G401 (cell line): ENCODE measurements at places on chromosomes 4 and X.

DNA sequence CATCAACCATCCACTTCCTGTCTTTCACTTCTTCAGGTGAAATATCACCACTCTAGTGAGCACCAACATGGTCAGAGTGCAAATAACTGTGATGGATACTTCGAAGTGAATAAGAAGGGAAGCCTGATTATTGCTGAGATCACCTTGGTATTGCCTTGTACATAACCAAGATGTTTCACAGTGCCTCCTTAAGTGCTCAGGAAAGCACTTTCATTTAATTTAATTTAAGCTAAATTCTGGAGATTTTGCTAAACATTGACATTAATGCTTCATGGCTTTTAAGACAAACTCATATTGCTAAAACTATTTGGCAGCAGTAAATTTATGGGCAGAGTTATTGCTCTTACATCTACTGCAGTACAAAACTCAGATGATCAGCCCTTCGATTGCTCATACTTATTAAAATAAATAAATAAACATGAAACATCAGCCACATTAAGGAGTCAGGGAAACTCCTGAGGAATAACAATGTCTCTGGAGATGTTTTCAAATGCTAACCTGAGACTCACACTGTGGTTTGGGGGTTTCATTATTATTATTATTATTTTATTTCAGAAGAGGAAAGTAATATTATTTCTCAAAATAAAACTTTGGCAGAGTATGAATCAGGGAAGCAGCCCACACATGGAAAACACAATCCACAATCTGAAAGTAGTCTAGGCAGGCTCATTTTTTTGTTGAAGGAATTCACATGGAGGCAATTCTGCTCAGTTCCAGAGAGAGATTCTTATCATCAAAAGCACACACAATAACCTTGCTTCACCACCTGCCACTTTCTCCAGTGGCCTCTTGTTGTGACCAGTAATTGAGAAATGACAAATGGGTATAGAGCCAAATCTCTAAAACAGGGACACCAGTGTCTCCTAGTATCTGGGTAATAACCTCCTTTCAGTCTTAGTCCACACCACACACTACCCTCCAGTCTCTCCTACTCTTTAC is 344.2 kb downstream of the MAPK10 start:
- DNase-seq: no peak

- no peak for DNase-seq
These were observed 320.7 kb upstream of the CLNK start for GRCh38 chr4:11005300-11005699.

DNA sequence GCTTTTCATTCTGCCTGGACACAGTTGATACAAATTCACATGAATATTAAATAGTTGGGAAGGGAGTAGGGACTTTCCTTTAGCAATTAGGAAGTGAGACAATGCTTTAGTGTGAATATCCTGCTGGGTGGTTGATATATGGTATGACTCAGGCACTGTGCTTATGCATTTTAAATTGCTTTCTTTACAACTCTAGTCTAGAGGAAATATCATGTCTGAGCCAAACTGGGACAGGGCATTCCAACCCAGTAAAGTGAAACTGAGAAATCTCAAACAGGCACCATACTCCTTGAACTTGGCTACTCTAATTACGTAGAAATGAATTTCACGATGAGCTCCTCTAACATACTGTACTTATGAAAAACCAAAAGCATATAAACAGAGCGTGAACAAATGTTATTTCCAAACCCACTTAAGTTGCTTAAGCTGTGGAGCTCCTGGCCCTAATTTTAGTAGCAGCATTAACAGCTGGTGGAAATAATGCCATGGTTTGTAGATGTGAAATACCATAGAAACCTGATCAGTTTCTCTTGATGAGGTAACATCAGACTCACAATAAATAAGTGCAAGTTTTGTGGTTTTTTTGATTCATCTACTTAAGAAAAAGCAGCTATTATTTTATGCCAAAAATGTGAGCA is 242.9 kb upstream of the GK2 start:
- no peak for DNase-seq

GRCh38 chr4:80072228-80072743 is 743 bp downstream of the ANTXR2 start:
- DNase-seq: no peak

DNA sequence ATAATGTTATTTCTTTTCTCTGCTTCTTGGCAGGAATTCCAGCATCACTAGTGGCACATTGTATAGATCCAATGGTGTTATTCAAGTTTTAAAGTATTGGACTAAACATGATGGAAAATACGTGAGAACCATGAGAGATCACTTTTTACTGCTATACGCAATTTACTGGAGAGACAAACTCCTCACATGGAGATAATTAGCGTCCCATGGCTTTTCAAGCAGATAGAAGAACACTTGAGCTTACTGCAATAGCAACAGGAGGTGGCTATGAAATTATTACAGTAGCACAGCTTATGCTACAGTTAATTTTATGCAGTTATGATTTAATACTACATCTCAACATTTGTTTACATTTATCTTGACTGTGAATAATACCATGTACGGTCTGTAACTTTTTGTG is 11.9 kb upstream of the TMEM185A start:
- DNase-seq: no peak

DNA sequence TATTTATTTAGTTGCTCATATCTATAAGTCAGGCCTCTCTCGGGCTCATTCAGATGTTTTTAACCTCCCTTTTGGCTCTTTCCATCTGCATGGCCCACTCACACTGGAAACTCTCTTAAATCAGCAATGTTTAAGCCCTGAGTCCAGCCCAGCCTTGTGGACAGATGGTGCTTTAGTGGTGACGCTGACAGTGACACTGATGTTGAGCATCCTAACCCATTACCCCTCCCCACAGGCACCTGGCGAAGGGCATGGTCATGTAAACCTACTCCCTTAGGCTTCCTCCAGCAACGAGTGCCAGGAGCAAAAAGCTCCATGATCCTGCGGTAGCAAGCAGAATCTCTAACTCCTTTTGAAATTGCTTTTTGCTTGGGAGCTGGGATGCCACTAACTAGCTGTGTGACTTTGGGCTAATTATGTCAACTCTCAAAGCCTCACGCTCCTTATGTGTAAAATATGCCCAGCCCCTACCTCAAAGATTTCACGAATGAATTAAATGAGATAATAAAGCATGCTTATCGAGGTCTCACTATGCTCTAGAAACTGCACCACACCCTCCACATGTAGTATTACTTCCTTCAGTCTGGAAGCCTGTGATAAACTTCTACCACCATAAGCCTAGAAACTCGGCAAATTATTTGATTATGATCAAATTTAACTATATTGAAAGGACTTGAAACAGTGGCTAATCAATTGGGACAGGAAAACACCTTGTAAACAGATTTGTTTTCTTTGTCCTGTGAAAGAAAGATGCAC is 569.4 kb downstream of the BCOR start:
- peak; percentile 6 for DNase-seq

GRCh38 chr4:93771640-93772411 is 56.7 kb upstream of the ATOH1 start:
- no peak for DNase-seq

DNA sequence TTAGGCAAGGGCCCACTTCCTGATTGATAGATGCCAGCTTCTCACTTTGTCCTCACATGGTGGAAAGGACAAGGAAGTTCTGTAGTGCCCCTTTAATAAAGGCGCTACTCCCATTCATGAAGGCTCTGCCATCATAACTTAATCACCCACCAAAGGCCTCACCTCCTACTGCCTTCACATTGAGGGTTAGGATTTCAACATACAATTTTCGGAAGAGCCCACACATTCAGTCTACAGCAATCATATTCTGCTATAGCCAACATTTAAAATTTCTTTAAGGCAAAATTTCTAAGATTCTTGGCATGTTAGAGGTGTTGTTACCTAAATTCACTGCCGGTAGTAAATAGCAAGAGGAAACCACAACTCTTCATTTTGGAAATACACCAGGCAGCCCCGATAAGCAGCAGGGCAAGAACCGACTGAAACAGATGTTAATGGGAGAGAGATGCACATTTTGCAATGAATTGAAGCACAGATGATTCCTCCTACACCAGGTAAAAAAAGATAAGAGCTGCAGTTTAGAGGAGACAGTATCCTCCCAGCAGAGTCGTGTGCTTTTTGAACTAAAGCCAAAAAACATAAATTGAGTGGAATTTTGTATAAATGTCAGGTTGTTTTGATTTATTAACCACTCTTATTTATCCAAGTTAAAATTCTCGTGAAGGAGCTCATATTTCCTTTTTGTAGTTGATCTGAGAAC is 594.9 kb downstream of the KCTD8 start:
- DNase-seq: no peak

- DNase-seq: no peak
These were observed 25.7 kb downstream of the TRPC5 start for GRCh38 chrX:112056886-112057285.

GRCh38 chr4:75561789-75562188 is 5.9 kb downstream of the ODAPH start:
- DNase-seq: no peak

DNA sequence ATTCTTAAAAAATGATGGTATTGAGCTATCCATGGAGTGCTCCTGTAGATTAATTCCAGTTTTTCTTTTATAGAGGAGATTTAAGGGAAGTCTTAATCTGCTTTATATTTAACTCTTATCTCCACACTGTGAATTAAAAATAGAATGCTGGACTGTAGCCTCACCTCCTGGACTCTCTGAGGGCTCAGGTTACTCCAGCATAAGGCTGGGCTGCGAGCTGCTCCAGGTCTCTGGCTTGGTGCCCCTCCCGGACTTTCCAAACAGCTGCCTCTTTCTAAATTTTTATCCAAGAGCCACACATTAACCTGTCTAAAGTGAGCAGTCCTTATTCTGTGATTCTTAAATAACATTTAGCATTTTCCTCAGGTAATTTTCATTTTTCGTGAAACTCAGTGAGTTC is 218.7 kb upstream of the JADE1 start:
- DNase-seq: no peak

DNA sequence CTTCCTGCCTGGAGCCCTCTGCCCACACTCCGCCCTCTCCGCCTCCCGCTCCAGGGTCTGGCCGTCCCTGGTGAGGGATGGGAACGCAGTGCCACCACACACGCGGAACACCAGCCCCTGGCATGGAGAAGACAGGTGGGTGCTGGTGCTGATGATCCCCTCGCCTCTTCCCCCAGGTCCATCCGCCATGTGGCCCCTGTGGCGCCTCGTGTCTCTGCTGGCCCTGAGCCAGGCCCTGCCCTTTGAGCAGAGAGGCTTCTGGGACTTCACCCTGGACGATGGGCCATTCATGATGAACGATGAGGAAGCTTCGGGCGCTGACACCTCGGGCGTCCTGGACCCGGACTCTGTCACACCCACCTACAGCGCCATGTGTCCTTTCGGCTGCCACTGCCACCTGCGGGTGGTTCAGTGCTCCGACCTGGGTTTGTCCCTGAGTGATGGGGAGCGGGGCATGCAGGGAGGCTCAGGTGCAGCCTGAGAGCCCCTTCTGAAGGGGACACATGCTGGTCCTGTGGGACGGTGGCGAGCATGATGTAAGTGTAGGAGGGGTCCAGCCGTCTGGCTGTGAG is 9.8 kb downstream of the BGN start:
- DNase-seq: no peak
